NB4 (cell line): ENCODE measurements at places on chromosomes 7 and 10.

DNA sequence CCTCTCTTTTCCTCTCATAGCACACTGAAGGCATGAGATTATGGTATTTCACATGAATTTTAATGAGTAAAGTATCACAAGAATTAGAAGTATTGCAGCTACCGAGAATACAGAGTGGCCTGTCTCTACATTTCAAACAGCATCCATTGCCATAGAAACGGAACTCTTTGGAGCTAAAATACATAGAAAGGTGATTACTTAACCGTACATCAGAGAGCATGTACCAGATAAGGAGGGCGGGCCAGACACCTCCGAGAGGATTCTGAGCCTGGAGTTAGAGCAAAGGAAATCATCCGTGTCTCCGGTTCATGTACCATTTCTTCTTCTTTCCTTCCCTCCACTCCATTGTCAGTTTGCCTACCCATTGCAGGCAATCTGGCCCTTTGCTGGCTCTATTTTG, 196.7 kb downstream of the KLF6 start:
- no peak for DNase-seq

- no peak for DNase-seq
These were observed 41.5 kb downstream of the BAIAP2L1 start for GRCh38 chr7:98359395-98359794.

GRCh38 chr10:3907514-3907913, 122.5 kb upstream of the KLF6 start:
- DNase-seq: no peak

DNA sequence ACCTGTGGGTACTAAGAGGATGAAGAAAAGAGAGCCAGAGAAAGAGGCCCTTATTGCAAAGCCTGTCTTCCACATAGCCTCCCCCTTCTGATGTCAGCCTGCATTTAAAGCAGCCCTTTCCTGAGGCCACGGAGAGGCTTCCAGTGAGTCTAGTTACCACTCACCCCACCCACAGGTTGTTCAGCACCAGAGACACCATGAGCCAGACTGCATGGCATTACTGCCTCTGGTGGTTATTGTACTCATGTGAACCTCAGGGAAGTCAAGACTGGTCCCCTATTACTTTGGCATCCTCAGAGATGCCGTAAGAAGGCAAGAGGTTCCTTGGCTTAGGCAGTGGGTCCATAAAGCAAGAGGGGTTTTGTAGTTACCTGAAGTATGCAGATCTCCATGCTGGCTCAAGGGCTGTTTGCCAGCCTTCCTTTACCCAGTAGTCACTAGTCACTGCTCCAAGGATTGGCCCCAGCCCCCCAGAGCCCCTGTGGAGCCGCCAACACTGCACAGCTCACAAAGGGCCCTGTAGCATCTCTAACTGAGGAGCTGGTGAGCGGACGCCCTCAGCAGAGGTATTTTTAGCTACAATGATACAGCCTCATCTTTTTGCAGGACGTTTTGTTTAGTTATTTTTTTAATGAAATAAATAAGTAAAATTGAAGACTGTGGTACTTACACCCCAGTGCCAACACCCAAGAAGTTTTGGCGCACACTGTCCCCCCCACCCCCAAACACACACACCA, 20.7 kb downstream of the LRRC4 start:
- DNase-seq: peak; percentile 29
